CD14-positive monocyte (primary cell): ENCODE measurements at places on chromosomes 2 and 18.
A peak's percentile ranks its signal among the peaks of the same experiment; 100 is the strongest.

GRCh38 chr18:77647472-77647871, 397.8 kb downstream of the GALR1 start:
- DNase-seq = no peak

DNA sequence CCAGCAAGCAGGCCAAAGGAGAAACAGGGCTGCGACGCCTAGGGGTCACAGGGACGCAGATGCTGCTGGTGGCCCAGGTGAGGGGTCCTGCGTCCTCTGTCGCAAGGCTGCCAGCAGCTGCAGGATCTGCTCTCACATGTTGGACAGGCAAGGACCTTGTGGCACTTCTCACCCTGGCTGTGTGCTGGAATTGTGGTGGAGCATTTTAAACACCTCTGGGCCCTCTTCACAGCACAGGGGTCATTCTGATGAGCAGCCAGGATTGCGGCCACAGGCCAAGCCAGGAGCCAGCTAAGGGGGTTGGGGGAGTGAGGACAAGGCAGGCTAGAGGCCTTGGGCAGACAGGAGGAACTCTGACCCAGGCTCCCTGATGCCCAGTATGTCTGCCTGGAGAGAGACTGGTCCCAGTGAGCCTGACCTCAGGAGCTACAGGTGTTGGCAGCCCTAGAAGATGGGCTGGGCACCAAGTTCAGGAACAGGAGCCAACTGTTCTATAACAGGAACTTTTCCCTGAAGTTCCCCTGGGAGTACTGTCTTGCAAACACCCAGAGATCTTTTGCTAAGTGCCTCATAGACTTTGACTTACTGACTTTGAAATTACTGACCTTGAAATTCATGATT, 40.2 kb downstream of the EFR3B start:
- no peak for DNase-seq

DNA sequence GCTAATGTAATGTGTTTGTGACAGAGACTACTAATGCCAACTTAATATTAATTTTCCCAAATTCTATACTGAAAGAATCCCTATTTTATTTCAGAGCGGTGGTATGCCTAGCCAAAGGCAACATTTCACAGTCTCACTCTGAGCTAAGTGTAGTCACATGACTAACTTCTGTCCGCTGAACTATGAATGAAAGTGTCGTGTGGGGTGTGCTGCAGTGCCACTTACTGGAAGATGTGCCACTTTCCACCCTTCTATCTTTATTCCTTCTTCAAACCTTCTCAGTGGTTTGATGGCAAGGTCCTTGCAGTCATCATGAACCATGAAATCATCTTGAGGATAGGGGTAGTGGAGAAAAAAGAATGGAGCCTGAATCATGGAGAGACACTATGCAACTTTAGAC, 47.3 kb upstream of the C1D start:
- DNase-seq = peak; percentile 19

DNA sequence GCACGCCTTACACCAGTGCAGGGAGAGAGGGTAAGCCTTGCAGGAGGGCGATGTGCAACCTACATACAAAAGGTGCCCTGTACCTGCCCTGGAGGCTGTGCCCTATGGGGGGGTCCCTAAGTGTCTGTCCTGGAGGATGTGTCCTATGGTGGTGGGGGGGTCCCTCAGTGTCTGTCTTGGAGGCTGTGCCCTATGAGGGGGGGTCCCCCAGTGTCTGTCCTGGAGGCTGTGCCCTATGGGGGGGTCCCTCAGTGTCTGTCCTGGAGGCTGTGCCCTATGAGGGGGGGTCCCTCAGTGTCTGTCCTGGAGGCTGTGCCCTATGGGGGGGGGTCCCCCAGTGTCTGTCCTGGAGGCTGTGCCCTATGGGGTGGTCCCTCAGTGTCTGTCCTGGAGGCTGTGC, 216.6 kb downstream of the HDAC4 start:
- no peak for DNase-seq

DNA sequence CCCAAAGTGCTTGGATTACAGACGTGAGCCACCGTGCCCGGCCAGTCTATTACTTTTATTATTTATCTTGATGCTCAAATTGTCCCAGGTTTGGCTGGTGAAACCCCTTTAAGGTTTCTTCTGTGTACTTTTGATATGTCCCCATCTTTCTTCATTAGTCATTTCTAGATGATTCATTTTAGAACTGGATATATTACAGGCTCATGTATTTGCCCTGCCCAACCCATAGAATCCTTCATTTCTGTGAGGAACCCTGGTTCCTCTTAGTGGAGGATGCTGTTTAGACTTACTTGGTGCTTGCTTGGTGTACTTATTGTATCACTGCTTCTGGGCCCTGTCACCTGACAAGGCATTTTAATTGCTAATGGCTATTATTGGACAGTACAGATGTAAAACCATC, 40.1 kb downstream of the KCMF1 start:
- peak; percentile 54 for DNase-seq

DNA sequence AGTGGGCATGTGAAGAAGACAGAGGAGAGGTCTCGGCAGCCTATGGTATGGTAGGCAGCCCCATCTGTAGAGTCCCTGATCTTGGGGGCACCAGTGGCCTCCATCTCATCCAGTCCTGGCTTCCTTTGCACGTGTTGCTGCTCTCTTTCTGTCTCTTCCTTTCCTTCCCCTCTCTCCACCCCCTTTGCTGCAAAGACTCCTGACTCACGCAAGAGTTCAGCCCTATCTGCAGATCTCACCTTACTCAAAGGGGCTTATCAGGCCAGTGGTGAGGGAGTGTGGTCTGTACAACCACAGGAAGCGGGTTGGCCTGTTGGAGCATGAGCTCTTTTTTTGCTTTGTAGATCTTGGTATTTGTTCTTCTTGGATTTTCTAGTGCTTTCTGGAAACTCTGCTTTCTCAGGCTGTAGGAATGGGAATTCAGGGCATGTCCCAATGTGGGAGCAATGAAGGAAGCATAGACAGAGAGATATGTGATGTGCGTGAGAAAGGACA, 14.6 kb upstream of the NT5DC4 start:
- DNase-seq = no peak

- DNase-seq = no peak
Measured at GRCh38 chr2:205047273-205047839, 502.1 kb downstream of the PARD3B start.

DNA sequence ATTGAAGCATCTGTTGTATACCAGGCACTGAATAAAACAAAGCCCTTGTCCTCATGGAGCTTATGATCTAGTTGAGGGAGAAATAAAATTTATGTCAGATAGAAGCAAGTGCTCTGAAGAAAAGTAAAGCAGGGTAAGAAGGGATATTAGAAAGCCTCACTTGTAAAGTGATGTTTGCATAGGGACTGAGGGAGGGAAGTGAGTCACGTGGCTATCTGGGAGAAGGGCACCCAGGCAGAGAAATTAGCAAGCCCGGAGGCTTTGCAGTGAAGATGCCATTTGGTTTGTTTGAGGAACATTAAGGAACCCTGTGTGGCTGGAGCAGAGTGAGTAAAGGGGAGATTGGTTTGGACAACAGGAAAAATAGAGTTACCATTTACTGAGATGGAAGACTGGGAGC, 52.1 kb downstream of the RBBP8 start:
- DNase-seq = no peak

GRCh38 chr2:6872394-6872793, 5.2 kb upstream of the RSAD2 start:
- peak; percentile 28 for DNase-seq

DNA sequence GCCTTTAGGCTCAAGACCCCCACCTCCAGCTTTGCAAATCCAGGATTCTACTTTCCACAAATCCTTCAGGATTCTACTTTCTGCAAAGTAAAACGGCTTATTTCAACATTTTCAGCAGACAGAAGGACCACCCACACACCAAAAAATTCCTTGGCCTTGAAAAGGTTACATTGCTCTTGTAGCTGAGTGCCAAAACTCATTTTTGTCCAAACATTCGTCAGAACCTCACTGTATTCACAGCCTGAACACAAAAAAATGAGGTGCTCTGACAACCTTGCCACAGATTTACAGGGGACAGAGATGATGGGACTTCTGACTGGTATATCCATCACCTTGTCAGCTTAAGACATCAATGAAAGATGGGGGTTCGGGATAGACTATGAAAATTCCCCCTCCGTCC, 63.0 kb upstream of the COX7A2L start:
- DNase-seq = no peak

DNA sequence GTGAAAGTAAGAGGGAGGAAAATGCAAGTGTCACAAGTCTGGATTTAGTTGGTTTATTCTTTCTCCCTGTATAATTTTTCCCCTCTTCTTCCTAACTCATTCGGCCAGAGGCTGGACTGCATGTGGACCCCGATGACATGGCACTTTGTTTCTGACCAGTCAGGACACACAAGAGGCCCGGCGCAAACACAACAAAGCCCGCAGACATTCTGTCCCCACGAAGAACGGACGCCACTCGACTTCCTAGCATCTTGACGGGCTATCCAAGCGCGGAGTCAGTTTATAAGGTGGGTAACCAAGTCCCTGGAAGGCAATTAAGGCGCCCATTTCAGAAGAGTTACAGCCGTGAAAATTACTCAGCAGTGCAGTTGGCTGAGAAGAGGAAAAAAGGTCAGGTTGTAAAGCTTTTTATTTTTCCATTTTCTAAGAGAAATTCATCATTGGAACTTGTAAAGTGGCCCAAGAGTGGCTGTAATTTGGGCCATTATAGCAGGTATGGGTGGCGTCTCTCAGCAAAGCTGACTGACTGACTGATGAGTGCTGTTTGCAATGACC, at the start of gene TPO:
TPO (plus strand) TSS at position 308 of the 555 bp plus-strand sequence. CDS start 946 bp downstream, outside the sequence.
- no peak for DNase-seq

- DNase-seq = no peak
Measured at GRCh38 chr18:59915606-59916005, 15.8 kb downstream of the PMAIP1 start.

DNA sequence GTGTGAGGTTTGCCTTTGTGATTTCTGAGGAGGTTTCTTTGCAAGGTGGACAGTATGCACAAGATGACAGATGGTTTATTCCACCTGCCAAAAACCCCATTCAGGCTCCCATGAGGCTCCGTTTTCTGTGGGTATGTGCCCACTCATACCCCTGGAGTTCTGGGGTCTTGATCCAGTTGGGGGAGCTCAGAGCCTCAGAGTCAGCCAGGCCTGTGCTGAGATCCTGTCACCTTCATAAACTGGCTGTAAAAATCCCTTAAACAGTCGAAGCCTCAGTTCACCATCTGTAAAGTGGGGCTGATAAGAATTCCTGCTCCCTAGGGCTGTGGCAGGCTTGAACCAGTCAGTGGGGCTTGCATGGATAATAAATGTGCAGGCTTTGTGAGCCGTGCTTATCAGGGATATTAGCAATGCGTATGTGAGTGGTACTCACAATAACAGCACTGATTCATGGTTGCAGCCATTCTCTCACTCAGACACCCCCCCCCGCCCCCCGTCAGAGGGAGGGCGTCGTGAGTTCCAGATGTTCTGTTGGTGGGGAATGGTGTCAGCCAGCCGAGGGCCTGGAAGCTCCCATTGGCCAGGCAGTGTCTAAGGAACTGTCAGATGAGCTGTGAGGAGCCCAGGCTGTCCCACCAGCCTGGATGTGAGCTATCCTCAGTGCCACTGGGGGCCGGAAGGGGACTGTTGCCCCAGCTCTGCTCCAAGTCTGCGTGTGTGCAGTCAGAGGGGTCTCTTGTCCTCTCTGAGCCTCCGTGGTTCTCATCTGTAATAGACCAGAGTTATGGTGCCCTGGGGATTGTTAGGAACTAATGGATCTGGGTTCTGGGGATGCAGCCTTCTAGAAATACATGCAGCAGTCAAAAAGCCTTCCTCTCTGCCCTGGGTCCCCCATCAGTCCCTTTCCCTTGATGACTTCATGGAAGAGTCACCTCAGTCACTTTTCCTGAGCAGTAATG, 51.7 kb downstream of the KCNIP3 start:
- no peak for DNase-seq

DNA sequence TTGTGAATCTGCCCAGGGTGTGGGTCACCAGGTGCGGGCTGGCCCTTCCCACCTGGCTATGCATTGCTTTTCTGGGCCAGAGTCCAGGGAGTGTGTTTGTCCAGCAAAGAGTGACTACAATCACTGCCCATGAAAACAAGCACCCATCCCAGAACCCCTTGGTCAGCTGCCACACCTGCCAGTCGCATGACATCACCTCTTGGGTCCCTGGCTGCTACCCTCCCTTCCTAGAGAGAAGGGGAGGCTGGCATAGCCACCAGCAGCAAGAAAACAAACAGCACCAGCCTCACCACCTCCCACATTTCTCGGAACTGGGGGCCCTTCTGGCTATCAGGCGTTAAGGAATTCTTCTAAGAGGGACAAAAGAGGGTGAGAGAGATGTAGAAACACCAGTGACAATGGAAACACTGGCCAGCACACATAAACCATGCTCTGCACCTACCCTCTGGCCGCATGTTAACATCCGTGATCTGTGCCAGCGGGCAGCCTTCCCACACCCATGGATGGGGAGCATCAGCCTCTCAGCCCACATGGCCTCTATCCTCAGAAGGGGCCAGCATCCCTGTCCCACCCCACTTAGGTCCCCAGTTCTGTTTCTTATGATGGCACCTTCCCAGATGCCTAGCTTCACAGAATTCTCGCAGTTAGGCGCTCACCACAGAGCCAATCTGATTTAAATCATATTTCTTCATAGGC, 109.7 kb upstream of the GLI2 start:
- no peak for DNase-seq
